ENCODE measurements at places on chromosomes 12 and 14.

DNA sequence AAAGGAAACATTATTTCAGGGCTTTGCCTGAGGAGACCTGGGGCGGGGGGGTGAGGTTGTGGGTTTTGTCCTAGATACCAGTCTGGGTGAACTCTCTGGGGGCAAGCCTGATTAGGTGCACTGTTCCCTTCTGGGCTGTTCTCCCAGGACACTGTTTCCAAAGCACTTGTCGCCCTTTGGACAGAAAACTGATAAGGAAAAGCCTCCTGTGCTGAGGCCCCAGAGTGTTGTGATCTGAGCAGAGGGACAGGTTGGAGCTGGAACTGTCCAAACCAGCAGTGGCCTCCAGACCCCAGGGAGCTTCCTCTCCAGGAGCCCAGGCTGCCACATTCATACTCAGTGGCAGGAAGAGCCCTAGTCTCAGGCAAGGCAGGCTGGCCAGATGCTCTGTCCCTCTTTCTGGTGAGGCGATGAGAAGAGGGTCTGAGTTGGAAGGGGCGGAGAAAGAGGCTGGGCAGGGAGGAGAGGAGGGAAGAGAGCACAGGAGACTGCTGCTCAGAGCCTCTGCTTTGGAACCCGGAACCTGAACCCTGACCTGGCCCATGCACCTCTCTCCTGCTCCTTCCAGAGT lies 1.9 kb downstream of the GALNT16 start:
- DNase-seq: no peak

- no peak for DNase-seq
Observed at GRCh38 chr12:92784797-92785562, 82.2 kb downstream of the PLEKHG7 start.

DNA sequence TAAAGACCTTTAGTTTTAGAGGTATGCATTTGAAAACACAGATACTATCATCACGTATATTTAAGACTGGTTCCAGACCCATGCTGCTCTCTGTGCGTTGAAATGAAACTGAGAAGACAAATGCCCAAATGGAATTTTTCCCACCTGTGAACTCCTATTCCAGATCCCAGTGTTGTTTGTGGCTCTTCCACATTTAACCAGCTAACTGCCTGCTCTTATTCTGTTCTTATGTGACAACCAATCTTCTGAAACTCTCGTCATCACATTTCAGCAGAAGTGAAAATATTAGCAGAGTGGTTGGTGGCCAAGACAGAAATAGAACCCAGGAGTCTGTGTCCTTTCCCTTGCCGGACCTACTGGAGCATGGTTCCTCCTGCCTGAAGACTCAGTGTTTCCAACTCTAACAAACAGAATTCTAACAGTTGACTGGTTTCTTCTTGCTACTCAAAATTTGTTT lies 460.2 kb downstream of the RAD51B start:
- DNase-seq: no peak

DNA sequence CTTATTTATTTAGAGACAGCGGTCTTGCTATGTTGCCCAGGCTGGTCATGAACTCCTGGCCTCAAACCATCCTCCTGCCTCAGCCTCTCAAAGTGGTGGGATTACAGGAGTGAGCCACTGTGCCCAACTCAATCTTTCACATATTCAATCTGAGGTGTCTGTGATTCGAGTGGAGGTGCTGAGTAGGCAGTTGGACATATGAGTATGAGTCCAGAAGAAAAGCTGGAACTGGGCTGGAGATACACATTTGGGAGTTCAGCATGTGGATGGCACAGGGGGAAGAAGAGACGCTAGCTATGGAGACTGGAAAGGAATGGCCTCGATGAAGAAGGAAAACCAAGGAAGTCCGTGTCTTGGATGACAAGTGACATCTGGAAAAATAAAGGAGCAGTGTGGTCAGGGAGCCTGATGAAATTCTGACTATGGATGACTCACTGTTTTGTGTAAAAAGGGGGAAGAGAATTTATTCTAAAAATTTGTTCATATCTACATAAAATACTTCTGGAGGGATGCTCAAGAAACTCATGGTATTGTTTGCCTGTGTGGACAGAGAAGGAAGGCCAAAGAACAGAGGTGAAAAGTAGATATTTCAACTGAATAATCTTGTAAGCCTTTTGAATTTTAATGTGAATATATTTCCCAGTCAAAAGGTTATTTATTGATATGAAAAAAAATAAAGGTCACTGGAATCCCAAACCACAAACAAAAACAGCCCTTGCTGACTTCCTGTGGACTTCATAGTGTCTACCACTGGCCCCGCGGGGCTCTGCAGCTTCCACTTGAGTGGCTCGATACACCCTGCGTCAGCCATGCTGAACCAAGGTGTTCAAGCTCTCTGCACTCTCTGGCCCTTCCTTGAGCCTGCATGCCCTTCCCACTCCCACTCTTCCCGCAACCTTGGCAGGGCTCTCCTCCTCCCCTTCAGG lies 8.9 kb upstream of the LTA4H start:
- DNase-seq: no peak

DNA sequence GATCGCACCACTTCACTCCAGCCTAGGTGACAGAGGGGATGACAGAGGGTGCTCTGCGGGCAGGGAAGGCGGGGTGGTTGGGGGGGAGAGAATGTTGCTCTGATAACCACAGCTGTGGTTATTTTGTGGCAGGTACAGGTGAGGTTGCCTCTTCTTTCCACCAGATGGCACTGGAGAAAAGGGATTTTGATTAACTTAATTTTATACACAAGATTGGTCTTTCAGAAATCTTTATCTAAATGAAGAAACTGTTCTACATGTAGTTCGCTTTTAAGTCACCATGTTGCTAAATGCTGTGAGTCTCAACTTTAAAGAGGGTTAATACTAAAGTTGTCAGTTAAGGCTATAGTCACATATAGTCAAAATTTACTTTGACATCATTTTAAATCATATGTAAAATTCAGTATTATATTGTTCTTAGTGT lies 25.7 kb downstream of the FGF23 start:
- DNase-seq: peak; percentile 50

GRCh38 chr14:64928239-64929013 lies 14.1 kb downstream of the GPX2 start:
- DNase-seq: no peak

GRCh38 chr12:45498645-45499044 lies 230.9 kb upstream of the ARID2 start:
- DNase-seq: no peak

GRCh38 chr12:92535961-92536360 lies 166.8 kb upstream of the PLEKHG7 start:
- DNase-seq: no peak

- no peak for DNase-seq
Observed at GRCh38 chr12:49416892-49417291, 49.6 kb downstream of the SPATS2 start.

DNA sequence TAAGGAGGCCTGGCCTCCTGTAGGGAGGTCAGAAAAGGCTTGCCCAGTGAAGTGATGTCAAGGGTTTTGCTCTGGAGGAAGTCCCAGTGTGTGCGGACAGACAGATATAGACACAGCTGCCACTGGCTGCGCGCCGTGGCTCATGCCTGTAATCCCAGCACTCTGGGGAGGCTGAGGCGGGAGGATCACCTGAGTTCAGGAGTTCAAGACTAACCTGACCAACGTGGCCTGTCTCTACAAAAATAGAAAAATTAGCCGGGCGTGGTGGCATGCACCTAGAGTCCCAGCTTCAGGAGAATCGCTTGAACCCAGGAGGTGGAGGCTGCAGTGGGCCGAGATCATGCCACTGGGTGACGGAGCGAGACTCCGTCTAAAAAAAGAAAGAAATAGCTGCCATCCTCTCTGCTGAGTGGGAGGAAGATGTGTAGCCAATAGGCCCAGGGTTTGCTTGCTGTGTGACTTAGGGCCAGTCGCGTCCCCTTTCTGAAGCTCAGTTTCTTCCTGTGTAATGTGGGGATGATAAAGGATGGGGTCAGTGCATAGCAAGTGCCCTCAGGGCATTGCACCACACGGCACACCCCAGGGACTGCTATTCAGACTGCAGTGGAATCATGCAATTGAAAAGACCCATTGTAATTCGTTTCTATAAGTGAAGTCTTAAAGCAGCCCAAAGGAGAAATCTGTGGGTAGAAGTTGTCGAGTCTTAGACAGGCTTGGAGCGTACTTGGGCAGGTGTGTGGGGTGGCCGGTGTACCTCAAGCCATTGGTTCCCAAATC lies 18.7 kb upstream of the MLEC start:
- DNase-seq: no peak

DNA sequence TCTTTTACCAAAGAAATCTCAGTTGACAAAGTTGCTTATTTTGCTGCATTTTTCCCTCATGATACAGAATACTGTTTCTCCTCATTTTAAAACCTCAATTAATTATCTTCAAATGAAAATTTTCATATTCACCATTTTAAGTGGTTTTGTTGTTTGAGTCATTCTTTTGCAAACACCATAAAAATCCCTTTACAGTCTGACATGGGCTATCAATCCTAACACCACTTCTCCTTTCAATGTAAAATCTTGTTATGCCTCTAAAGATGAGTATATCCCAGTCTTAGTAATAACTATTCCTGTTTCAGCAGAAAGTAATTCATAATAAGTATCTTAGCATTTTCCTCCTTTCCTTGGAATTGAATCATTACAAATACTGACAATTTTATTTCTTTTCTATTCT lies 192.2 kb downstream of the SYT1 start:
- DNase-seq: no peak

- no peak for DNase-seq
Observed at GRCh38 chr14:61549425-61549824, 145.9 kb upstream of the HIF1A start.

- DNase-seq: no peak
Observed at GRCh38 chr12:82299319-82300025, 58.7 kb downstream of the CCDC59 start.

DNA sequence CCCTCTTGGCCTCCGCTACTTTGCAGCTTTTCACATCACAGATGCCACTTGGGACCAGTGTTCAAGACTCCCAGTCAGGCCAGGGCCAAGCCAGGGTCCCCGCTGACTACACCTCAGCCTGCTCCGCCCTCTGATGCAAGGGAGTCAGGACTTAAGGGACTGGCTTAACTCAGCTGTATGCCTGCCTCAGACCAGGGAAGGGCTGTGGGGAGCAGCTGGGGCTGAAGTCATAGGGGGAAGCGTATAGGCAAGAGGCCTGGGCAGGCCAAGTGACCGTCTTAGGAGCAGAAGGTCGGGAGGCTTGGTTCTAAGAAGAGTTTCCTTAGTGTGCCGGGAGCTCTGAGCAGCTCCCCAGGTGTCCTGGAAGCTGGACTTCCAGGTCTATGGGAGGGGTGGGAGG lies 21.9 kb downstream of the KDM2B start:
- DNase-seq: no peak

DNA sequence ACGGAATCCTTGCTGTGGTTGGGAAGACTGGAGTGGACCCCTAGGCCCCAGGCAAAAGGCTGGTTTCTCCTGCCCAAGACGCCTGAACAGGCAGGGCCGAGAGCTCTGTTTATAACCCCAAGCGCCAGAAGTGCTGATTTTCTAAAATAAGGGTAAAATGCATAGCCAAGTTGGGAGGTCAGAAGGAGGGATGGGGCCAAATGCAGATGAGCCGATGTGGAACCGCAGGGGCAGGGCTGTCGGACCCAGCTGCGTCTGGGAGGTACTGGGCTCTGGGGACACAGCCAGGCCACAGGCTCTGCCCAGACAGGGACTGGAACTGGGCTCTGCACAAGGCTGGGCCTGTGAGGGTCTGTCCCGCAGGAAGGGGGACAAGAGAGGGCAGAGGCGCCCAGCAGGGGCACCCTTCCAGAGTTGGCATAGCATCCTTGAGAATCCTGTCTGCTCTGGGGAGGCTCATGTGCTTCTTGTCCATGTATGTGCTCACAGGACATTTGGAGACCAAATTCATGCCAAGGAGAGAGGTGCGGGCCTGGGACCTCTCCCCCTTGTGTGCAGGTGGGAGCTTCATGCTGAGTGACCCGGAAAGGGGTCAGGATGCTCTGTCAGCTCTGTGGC lies 49.1 kb downstream of the JAG2 start:
- no peak for DNase-seq

GRCh38 chr12:66269142-66269541 lies 33.2 kb upstream of the HELB start:
- DNase-seq: no peak

GRCh38 chr12:57127726-57128518 lies at the start of gene LRP1:
Gene LRP1 (plus strand): TSS chr12:57128483. CDS start chr12:57128965, 482 bp downstream.
- DNase-seq: peak; percentile 80

DNA sequence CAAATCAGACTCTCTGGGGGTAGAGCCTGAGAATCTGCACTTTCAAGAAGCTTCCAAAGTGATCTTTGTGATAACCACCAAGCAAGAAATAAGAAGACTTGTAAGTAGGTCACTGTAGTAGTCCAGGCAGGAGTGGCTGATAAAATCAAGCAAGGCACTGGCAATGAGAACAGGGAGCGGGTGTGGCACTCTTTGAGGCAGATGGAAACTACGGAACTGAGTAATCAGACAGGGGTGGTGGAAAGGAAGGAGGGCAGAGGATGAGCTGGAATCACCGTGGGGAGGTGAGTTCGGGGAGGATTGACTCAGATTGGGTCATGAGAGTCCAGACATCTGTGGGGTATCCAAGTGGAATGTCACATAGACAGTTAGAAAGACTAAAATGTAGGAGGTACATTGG lies 44.4 kb upstream of the PLXNC1 start:
- DNase-seq: no peak

DNA sequence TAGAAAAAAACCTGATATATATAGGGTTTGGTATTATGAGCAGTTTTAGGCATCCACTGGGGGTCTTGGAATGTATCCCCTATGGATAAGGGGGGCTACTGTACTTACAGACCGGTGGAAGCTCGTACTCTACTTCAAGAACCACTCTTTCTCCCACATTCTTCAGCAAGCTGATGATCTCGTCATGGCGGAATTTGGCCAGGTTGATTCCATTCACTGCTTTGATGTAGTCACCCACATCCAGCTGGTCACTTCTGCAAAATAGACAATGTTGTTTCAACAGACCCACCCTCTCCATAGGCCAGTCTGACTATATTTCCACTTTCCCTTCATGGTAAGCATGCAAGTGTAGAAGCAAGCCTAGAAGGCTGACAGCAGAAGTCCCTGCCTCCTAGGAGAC lies 139.9 kb downstream of the GRIP1 start:
- no peak for DNase-seq

DNA sequence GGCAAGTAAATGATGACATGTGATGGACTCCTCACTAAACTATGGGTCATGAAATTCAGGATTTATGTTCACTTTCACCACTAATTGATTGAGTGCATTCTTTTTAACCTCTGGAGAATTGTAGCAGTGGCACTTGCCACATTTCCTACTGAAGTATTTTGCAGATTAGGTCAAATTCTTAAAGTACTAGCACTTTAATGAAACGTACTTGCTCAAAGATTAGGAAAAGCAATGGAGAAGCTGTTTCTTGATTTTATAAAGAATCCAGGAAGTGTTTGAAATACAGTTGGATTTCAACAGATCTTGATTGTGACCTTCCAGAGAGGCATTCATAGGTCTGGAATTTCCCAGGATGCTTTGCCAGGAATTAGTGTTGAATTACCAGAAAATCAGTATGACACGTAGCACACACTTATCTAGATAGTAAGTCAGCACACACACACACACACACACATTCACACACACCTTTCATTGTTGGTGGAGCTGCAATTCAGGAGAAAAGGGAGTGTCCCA lies 162.6 kb downstream of the MYRFL start:
- DNase-seq: no peak
